HFFc6 (cell line): ENCODE measurements at places on chromosomes 16 and 17. TPM values are rescaled to one million over a fixed set of nuclear protein-coding genes. Genes with fewer than 3 reads are reported as not detected.
A peak's percentile ranks its signal among the peaks of the same experiment; 100 is the strongest.

Gene KRT12
- total RNA-seq, result not detected in 2 replicates

Gene CCL7
- total RNA-seq, result not detected in 3 replicates

Gene MAPT
- 0.21 to 0.34 TPM (median 0.24 TPM) in 3 replicates for total RNA-seq

- no peak overlapping the region for H3K4me3 ChIP-seq
- no peak overlapping the region for H3K27ac ChIP-seq
- H3K4me1 ChIP-seq, result peaks cover 17% of the 10 kb centered on the region
- H3K27me3 ChIP-seq, result no peaks in the 10 kb centered on the region; the same call in 1 of the 2 replicates
Observed at GRCh38 chr16:69036399-69037091, 68.9 kb upstream of the HAS3 start.

DNA sequence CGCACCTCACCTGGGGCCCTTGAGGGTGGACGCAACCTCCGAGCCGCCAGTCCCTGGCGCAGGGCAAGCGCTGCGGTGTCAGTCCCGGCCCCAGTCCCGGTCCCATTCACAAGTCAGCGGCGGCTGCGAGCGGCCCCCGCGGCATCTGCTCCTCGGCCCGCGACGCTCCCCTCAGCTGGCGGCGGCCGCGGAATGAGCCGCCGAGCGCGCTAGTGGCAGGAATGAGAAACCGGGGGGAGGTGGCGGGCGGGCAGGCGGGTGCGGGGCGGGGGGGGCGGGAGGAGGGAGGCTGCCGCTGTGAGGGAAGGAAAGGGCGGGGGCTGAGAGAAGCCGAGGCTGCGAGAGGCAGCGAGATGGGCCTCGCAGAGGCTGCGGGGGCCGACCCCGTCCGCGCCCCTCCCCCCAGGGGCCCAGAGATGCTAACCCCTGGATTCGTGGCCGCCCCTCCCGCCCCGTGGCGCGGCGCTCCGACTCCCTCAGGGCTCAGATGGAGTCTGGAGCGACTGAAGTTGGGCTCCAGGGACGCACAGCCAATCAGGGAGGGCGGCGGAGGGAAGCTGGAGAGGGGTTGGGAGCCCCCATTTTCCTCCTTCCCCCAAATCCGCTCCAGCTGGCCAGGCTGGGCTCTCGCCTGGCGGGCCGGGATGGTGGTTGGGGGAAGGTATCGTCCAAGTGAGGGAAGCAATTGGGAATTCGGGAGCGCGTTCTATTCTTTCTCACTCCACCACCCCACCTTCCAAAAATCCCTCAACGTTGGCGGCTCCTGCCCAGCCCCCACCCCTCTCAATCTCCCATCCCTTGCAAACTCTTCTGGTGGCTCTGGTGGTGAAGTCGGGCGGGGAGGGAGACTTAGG lies at the start of gene CDH11:
CDH11 (minus strand) TSS at position 194 of the 854 bp plus-strand sequence. CDS start 117,194 bp downstream, outside the sequence.
- peaks cover 57% of the 10 kb centered on the region for H3K4me1 ChIP-seq
- peak within 1 kb of the TSS; percentile 98 for H3K27ac ChIP-seq
- H3K36me3 ChIP-seq, result peaks cover 35% of the 10 kb centered on the region
- H3K27me3 ChIP-seq, result peaks cover 3% of the 10 kb centered on the region
- peak; percentile 81 for DNase-seq
- H3K4me3 ChIP-seq, result peak within 1 kb of the TSS; percentile 96
